ENCODE measurements at places on chromosomes 16 and 17. TPM values are rescaled to one million over a fixed set of nuclear protein-coding genes. Genes with fewer than 3 reads are reported as not detected.

IKZF3 gene
- not detected for total RNA-seq

TNP2 gene
- total RNA-seq = not detected

TVP23C gene
- 6.9 TPM for total RNA-seq

P3H4 gene
- 31.0 TPM for total RNA-seq

GLYR1 gene
- total RNA-seq = 38.2 TPM

G6PC1 gene
- total RNA-seq = not detected

SEC14L5 gene
- 0.03 TPM for total RNA-seq

MYO19 gene
- total RNA-seq = 52.5 TPM
